Activated CD8-positive, alpha-beta T cell treated with anti-CD3 and anti-CD28 coated beads for 36 hours (primary cell): ENCODE measurements at places on chromosomes 3 and 15. TPM values are rescaled to one million over a fixed set of nuclear protein-coding genes. Genes with fewer than 3 reads are reported as not detected.

DNA sequence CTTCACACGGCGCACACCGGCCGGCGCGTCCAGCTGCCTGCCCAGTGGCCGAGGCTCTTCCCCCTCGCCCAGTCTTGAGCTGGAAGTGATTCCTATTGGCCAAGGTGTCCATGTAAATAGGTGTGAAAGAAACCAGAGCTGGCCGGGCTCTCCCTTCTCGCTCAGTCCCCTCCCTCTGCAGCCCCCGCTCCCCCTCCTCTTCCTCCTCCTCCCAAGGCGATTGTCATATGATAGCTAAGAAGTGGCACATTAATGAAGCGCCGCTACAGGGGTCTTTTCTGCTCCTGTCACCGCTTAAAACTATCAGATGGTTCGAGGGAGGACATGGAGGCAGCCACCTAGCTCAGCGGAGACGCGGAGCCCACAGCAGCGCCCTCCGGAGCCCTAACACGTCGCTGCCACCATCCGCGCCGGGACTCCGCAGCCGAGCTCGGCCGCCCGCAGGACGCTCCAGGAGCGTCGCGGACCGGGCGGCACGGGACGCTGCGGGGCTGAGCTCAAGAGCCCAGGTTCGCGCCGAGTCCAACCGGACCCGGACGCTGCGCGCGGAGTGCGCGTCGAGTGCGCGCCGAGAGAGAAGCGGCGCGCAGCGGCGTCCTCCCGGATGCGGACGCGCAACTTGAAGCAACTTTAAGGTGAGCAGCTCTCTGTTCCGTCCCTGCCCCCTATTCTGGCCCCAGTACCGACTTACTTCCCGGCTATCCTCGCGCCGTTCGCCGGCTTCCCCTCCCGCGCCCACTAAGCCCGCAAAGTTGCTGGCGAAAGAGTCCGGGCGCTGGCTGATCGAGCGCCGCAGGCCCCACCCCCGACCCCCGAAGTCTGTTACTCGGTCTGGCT lies at the start of gene FOXB1:
Gene FOXB1 (plus strand): TSS at position 303 of the 837 bp plus-strand sequence. CDS start 653 bp downstream, outside the sequence.
- peak; percentile 53 for DNase-seq

- no peak for DNase-seq
These were observed 220.1 kb upstream of the RORA start for GRCh38 chr15:61449186-61449702.

Gene MED12L
- total RNA-seq: 2.9 TPM

Gene SHF
- total RNA-seq: 23.5 TPM

DNA sequence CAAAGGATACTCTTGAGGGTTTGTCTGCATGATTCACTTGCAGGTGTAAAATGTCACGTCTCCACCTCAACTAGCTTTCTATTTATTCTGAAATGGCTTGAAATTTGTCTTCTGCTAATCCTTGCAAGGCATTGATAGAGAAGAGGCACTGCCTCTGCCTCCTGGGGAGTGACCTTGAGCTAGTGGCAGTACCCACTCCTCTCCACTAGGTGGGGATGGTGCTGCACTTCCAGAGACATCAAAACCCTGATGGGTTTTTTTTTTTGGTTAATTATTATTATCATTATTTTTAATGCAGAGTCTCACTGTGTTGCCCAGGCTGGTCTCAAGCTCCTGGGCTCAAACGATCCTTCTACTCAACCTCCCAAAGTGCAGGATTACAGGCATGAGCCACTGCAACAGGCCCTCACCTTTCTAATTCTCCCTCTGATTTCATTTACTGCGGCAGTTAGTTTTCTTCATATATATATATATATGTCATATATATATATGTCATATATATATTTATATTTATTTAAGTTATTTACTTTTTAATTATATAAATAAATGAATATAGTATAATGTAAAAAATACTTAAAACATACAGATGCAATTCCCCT lies 117.6 kb upstream of the EIF1B start:
- peak; percentile 73 for DNase-seq
